ENCODE measurements at places on chromosomes 12 and 14.

- H3K27me3 ChIP-seq: peaks cover 6% of the 10 kb centered on the region
- H3K4me1 ChIP-seq: no peaks in the 10 kb centered on the region
- DNase-seq: no peak
- no peak overlapping the region for H3K27ac ChIP-seq
Observed at GRCh38 chr14:24943024-24943423, 106.9 kb downstream of the STXBP6 start.

- H3K4me3 ChIP-seq: no peak overlapping the region
- no peaks in the 10 kb centered on the region for H3K36me3 ChIP-seq
- H3K27me3 ChIP-seq: no peaks in the 10 kb centered on the region
- no peak overlapping the region for H3K27ac ChIP-seq
Observed at GRCh38 chr12:116389990-116390389, 112.5 kb upstream of the MED13L start.

DNA sequence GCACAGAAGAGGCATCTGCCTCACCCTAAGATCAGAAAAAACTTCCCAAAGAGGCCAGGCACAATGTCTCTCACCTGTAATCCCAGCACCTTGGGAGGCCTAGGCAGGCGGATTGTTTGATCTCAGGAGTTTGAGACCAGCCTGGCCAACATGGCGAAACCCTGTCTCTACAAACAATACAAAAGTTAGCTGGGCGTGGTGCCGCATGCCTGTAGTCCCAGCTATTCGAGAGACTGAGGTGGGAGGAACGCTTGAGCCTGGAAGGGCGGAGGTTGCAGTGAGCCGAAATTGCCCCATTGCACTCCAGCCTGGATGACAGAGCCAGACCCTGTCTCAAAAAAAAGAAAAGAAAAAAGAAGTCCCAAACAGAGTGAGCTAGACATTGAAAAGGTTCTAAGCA lies 4.5 kb downstream of the ZBTB1 start:
- peak overlapping the region; percentile 41 for H3K4me3 ChIP-seq
- H3K4me1 ChIP-seq: peaks cover 75% of the 10 kb centered on the region
- H3K27ac ChIP-seq: peak overlapping the region; percentile 97
- H3K27me3 ChIP-seq: no peaks in the 10 kb centered on the region
- peaks cover 25% of the 10 kb centered on the region for H3K36me3 ChIP-seq

- H3K4me3 ChIP-seq: no peak overlapping the region
- H3K36me3 ChIP-seq: no peaks in the 10 kb centered on the region
- no peaks in the 10 kb centered on the region for H3K27me3 ChIP-seq
- no peak for DNase-seq
Observed at GRCh38 chr12:127606476-127607015, 660.4 kb upstream of the TMEM132C start.

DNA sequence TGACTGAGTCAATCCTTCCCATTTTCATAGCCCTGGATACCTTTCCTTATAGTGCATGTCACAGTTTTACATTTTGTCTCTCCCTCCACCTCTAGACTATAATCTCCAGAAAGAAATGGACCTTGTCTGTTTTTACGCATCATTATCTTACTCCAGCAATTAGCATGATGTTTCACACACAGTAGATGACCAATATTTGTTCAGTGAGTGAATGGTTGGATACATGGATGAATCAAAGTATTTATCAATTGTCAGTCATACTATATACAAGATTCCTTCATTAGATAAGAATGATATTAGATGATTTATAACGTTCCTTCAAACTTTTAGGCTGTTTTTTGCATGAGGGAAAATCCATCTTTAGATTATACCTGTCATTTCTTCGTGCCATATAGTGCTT lies 61.1 kb downstream of the PTHLH start:
- H3K27ac ChIP-seq: no peak overlapping the region
- DNase-seq: no peak
- no peak overlapping the region for H3K4me3 ChIP-seq
- H3K27me3 ChIP-seq: peaks cover 26% of the 10 kb centered on the region

DNA sequence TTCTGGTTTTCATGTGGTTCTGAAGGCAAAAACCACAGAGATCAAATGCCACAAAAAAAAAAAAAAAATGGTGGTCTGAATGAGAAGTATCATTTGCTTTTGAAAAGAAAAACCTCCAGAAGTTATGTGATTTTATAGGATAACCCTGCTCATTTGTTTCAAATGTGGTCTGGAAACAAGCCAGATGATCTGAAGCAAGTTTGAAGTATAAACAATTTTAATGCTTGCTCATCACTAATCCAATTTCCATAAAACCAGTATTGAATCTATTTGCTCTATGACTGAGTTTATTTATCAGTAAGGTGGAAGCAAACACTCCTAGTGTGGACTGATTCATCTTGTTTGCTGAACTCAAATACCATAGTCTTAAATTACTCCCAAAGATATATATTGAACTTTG lies 407.3 kb upstream of the FLRT2 start:
- no peaks in the 10 kb centered on the region for H3K4me1 ChIP-seq
- DNase-seq: no peak
- no peaks in the 10 kb centered on the region for H3K36me3 ChIP-seq

DNA sequence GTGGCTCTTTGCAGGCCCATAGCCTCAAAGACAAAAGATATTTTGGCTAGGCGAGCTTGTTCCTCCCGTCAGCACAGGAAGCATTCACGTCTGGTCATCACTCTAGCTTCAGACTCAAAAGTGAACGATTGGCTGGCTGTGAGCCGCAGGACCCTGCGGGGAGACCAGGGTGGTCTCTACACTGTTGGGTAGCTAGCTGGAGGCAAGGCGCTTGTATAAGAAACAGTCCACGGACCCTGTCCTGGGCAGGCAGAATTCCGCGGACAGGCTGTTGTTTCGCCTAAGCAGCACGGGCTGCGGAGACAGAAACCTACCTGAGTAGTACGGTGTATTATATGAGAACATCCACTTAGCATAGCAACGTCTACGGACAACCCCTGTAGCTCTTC lies 29.6 kb downstream of the WBP11 start:
- H3K27me3 ChIP-seq: no peaks in the 10 kb centered on the region
- H3K4me1 ChIP-seq: peaks cover 66% of the 10 kb centered on the region
- H3K27ac ChIP-seq: peak overlapping the region; percentile 96
- peak; percentile 32 for DNase-seq

GRCh38 chr14:60654334-60654821 lies 5.1 kb upstream of the SIX1 start:
- H3K4me3 ChIP-seq: no peak overlapping the region
- H3K36me3 ChIP-seq: no peaks in the 10 kb centered on the region
- peaks cover 93% of the 10 kb centered on the region for H3K27me3 ChIP-seq
- no peak for DNase-seq
- no peak overlapping the region for H3K27ac ChIP-seq

GRCh38 chr12:48143898-48144297 lies 13.4 kb downstream of the ASB8 start:
- no peaks in the 10 kb centered on the region for H3K27me3 ChIP-seq
- no peaks in the 10 kb centered on the region for H3K4me1 ChIP-seq
- peaks cover 36% of the 10 kb centered on the region for H3K36me3 ChIP-seq
- H3K27ac ChIP-seq: no peak overlapping the region
- H3K4me3 ChIP-seq: no peak overlapping the region
- no peak for DNase-seq

DNA sequence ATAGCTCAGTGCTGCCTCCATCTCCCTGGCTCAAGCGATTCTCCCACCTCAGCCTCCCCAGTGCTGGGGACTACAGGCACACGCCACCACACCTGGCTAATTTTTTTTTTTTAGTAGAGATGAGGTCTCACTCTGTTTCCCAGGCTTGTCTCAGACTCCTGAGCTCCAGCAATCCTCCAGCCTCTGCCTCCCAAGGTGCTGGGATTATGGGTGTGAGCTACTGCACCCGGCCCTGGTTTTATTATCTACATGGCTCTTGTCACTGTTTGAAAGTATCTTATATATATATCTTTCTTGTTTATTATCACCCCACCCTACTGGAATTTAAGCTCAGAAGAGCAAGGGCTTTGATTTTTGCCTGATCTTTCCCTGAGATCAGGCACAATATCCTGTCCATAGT lies 7.6 kb upstream of the TMED10 start:
- peaks cover 7% of the 10 kb centered on the region for H3K4me1 ChIP-seq
- H3K4me3 ChIP-seq: no peak overlapping the region
- no peak overlapping the region for H3K27ac ChIP-seq
- no peaks in the 10 kb centered on the region for H3K36me3 ChIP-seq
- no peak for DNase-seq
- H3K27me3 ChIP-seq: no peaks in the 10 kb centered on the region

- DNase-seq: no peak
- no peaks in the 10 kb centered on the region for H3K36me3 ChIP-seq
- no peak overlapping the region for H3K27ac ChIP-seq
- peaks cover 2% of the 10 kb centered on the region for H3K4me1 ChIP-seq
Observed at GRCh38 chr12:48422060-48422459, 50.3 kb upstream of the ANP32D start.

GRCh38 chr12:78271546-78271945 lies 440.9 kb downstream of the NAV3 start:
- no peak for DNase-seq
- no peaks in the 10 kb centered on the region for H3K4me1 ChIP-seq
- H3K27me3 ChIP-seq: no peaks in the 10 kb centered on the region
- H3K4me3 ChIP-seq: no peak overlapping the region

DNA sequence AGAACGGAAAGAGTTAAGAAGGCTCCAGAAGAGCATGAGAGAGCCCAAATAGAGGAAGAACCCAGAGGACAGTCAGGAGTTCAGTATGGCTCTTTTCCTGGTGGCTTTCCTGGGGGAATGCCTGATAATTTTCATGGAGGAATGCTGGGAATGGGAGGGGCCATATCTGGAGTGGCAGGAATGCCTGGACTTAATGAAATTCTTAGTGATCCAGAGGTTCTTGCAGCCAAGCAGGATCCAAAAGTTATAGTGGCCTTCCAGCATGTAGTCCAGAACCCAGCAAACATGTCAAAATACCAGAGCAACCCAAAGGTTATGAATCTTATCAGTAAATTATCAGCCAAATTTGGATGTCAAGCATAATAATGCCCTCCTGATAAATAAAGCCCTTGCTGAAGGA lies 15.5 kb upstream of the SYT10 start:
- H3K4me3 ChIP-seq: no peak overlapping the region
- no peaks in the 10 kb centered on the region for H3K36me3 ChIP-seq
- no peaks in the 10 kb centered on the region for H3K27me3 ChIP-seq
- no peak overlapping the region for H3K27ac ChIP-seq

- H3K27me3 ChIP-seq: peaks cover 4% of the 10 kb centered on the region
- H3K4me1 ChIP-seq: peaks cover 11% of the 10 kb centered on the region
- no peak overlapping the region for H3K4me3 ChIP-seq
- H3K27ac ChIP-seq: no peak overlapping the region
Observed at GRCh38 chr12:91574391-91574790, 391.8 kb upstream of the DCN start.
